H1 (cell line): ENCODE measurements at places on chromosomes 5 and 9. TPM values are rescaled to one million over a fixed set of nuclear protein-coding genes. Genes with fewer than 3 reads are reported as not detected.

POMT1 gene
- total RNA-seq = 22.3 and 25.7 TPM in 2 replicates

KIF2A gene
- total RNA-seq = 92.4 and 97.1 TPM in 2 replicates

UBE2QL1 gene
- 0.43 and 0.44 TPM in 2 replicates for total RNA-seq

IL9 gene
- not detected in 2 replicates for total RNA-seq

DNA sequence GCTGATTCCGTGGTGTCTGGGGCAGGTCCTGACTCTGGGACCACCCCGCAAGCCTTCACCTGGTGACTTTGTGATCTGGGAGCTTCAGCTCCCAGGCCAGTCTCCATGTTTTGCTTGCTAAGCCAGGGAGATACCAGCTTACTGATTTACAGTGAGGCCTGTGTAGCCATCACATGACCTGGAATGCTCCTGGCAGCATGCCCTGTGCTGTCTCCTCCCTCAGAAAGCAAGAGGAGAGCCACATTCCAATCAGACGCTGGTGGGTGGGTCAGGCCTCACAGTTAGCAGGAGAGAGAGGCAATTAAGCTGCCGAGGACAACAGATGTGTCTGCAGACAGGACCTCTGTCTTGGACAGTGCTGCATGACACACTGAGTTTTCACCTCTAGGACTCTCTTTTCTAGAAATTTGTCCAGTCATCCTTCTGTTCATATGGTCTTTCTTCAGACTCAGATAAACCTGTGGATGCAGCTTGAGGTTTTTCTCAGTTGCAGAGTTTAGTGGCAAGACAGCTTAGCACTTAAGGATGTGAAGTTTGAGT is 24.4 kb upstream of the GRPEL2 start:
- no peaks in the 10 kb centered on the region for H3K27me3 ChIP-seq
- no peak overlapping the region for H3K27ac ChIP-seq
- no peaks in the 10 kb centered on the region for H3K36me3 ChIP-seq
- DNase-seq = no peak
- peaks cover 3% of the 10 kb centered on the region; the same call in 1 of the 2 replicates for H3K4me1 ChIP-seq
- no peak overlapping the region for H3K4me3 ChIP-seq

- no peaks in the 10 kb centered on the region for H3K36me3 ChIP-seq
- no peak overlapping the region for H3K4me3 ChIP-seq
- H3K4me1 ChIP-seq = no peaks in the 10 kb centered on the region
- H3K27me3 ChIP-seq = no peaks in the 10 kb centered on the region
- H3K27ac ChIP-seq = no peak overlapping the region
- DNase-seq = no peak
Observed at GRCh38 chr5:64678374-64678773, 11.9 kb upstream of the SHISAL2B start.

DNA sequence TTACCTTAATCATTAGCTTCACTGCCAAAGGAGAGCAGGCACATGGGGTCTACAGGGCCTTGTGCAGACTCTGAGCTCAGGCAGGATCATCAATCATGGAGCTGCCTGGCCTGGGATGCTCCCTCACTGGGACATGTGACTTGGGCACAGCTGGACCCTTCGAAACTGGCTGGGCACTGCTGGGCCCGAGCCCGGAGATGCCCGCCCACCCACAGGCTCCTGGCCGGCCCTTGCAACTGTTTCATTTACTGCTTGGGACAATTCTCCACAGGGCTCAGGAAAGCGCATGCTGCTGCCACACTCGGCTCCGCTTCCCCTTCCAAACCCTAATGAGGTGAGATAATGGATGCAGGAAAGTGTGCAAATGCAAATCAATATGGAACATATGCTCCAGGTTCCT is 387.5 kb downstream of the TRIM36 start:
- no peak overlapping the region for H3K27ac ChIP-seq
- no peak overlapping the region for H3K4me3 ChIP-seq
- no peaks in the 10 kb centered on the region for H3K27me3 ChIP-seq
- H3K4me1 ChIP-seq = no peaks in the 10 kb centered on the region
- no peak for DNase-seq
- no peaks in the 10 kb centered on the region; the same call in 1 of the 2 replicates for H3K36me3 ChIP-seq

DNA sequence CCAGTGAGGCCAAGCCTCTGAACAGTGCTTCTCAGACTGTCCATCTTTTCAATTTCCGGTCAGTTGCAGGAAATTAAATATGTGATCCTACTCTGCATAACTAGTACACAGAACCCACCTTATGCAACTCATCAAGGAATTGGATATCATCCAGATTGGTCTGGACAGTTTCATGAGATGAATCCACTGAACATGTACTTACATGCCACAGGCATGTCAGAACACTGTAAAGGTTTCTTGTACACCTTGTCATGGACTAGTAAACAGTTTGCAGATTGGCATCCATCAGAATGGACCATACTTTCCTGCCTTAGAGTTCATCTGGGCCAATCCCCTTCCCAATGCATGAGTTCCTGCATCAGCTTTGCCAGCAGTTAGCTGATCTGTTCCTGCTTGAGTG is 30.4 kb downstream of the GARNL3 start:
- H3K27me3 ChIP-seq = no peaks in the 10 kb centered on the region
- no peak overlapping the region for H3K4me3 ChIP-seq
- H3K27ac ChIP-seq = no peak overlapping the region
- H3K36me3 ChIP-seq = no peaks in the 10 kb centered on the region

- no peaks in the 10 kb centered on the region; the same call in 1 of the 2 replicates for H3K4me1 ChIP-seq
- DNase-seq = no peak
Observed at GRCh38 chr5:18807256-18808149, 1173.2 kb downstream of the TAF11L14 start.

DNA sequence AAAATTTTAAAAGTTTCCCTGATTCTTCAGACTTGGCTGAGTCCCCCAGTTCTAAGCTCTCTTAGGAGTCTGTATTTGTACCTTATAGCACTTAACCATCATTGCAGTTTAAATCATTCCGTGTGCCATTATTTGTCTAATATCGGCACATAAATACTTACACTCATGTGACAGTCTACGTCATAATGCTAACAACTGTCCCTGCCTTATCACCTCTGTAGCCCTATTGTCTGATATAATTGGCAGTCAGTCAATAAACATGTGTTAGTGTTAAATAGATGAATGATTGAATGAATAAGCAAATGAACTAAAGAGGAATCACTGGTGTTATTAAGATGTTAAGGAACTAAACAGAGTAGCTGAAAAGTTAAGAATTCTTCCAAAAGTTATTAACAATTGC is 287.8 kb downstream of the EBF1 start:
- H3K4me3 ChIP-seq = no peak overlapping the region
- H3K27me3 ChIP-seq = no peaks in the 10 kb centered on the region
- DNase-seq = no peak
- H3K36me3 ChIP-seq = no peaks in the 10 kb centered on the region; the same call in 1 of the 2 replicates
- H3K27ac ChIP-seq = no peak overlapping the region
